ENCODE measurements at places on chromosomes 2 and 18. TPM values are rescaled to one million over a fixed set of nuclear protein-coding genes. Genes with fewer than 3 reads are reported as not detected.

The AMMECR1L gene
- 11.2 TPM for total RNA-seq

The SLC5A7 gene
- not detected for total RNA-seq

The TSGA10 gene
- 1.1 TPM for total RNA-seq

The CNDP1 gene
- total RNA-seq: not detected

The INPP5D gene
- 1.7 TPM for total RNA-seq

The GBX2 gene
- total RNA-seq: 24.4 TPM

The DSG1 gene
- total RNA-seq: not detected

The COL3A1 gene
- total RNA-seq: not detected

The ST8SIA3 gene
- total RNA-seq: 1.5 TPM

The EGR4 gene
- total RNA-seq: 0.04 TPM

The ZEB2 gene
- 4.9 TPM for total RNA-seq

The SPDYA gene
- 0.28 TPM for total RNA-seq

The RIT2 gene
- total RNA-seq: 0.26 TPM

The BMP10 gene
- not detected for total RNA-seq

DNA sequence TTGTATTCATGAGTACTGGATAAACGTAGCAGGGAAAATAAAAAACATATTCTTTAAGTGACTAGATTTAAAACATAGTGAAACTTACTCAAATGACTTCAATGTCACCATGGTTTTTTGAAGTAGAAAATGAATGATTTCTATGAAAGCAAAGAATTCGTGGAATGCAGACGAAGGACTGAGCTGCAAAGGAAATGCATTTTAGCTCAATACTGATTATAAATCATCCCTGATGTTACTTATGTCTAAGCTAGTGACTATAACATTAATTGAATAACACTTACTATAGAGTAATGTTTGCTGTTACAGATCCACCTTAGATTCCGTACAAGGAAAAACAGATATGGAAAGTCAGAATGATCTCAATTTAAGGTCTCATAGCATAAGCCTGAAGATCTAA lies 1257.7 kb upstream of the CDH2 start:
- DNase-seq: no peak

- peak; percentile 85 for DNase-seq
Observed at GRCh38 chr2:148876202-148876594, 1.2 kb downstream of the KIF5C start.

DNA sequence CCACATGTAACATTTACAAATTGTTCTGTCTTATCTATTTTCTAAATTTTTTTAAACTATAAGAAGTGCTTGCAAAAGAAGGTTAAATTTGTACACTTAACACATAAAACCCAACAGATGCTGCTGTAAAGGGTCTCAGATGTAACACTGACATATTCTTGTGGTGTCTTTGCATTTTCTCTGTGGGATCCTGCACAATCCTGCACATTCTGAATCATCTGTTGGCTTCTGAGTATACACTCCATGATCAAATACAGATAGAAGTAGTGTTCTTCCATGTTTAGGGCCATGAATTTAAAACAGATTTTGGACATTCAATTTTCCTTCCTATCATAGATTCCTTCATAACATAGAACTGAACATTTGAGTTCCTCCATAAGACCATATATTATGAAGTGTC lies 89.0 kb downstream of the SPRED2 start:
- no peak for DNase-seq

- DNase-seq: no peak
Observed at GRCh38 chr2:26527726-26528585, 50.0 kb upstream of the OTOF start.

DNA sequence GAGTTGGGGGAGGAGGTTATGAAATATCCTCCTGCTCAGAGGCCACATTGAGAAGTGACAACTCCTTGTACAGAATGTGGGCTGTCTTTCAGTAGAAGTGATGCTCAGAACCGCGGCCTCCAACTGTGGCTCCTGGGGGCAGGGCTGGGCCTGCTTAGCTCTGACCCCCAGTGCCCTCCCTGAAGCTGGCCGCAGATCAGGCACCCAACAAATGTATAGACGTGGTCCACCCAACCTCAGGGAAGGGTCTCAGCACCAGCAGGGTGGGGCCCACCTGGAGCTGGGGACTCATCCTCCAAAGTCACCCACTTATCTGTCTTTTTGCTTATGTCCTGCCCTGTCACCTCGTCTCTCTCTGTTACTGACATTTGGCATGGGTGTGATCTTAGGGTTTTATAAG lies 11.1 kb upstream of the BIN1 start:
- DNase-seq: no peak

DNA sequence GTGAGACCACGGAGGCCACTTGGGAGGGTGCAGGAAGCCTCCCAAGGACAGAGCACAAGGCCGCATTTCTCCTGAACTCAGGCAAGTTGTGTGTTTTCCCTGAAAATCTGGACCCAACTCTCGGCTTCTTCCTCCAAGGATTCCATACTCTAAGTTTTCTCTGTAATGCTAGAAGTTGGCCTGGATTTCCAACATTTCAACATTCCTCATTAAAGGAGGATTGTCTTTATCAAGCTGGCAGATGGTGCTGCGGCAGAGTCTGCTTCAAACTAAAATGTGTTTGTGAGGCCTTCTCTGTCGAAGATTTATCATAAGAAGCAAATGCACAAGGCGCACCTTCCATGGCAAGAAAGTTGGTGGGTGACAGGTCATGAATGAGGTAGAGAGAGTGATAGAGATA lies 94.4 kb upstream of the SATB2 start:
- DNase-seq: no peak

- peak; percentile 95 for DNase-seq
Observed at GRCh38 chr2:26942543-26943295, 27.7 kb upstream of the MAPRE3 start.

GRCh38 chr2:201955702-201956141 lies 77.9 kb upstream of the FZD7 start:
- DNase-seq: no peak

DNA sequence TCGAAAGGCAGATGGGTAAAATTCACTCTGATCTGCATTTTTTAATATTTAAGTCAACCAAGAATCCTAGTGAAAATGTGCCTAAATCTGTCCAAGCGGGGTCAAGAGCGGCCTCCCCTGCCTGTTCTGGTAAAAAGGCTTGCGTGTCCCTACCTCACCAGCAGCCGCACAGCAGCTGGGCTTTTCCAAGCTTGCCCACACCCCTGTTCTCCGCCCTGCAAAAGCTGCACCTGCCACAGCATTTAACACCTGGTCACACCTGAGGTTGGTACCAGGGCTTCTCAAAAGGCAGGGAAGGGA lies 25.8 kb upstream of the TMEM182 start:
- DNase-seq: peak; percentile 48

- DNase-seq: no peak
Observed at GRCh38 chr2:190984595-190984994, 29.4 kb downstream of the STAT1 start.

DNA sequence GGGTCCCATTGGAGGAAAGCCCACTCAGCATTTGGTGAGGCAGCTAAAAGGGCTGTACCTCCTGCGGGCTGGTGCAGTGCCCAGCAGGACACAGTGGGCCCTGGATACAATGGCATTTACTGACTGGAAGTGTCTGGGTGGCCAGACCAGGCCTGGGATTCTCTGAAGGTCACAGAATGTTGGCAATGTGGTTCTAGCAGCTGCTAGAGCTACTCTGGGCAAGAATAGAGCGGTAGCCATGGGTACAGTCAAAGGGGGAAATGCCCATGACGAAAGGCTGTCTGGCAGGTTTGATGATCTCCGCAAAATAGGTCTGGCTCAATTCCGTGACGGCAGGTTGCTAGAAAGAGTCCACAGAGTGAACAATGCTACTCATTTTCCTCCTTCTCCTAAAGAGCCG lies 241.8 kb downstream of the AFF3 start:
- no peak for DNase-seq

DNA sequence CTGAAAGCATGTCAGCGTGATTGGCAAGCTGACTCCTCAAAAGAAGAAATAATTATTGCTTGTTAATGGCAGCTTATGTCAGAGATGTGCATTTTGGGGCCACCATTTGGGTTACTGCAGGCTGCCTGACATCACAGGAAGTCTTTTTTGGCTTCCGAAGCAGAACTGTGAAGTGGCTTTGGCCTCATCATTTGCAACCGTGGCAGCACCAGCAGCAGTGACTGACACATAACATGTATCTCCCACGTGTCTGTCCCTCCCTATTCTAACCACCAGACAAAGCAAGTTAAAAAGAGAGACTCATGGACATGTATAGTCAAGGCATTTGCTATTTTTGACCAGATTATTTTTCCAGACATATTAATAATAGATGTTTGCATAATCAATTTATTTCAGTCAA lies 488.7 kb upstream of the ACVR2A start:
- DNase-seq: no peak

DNA sequence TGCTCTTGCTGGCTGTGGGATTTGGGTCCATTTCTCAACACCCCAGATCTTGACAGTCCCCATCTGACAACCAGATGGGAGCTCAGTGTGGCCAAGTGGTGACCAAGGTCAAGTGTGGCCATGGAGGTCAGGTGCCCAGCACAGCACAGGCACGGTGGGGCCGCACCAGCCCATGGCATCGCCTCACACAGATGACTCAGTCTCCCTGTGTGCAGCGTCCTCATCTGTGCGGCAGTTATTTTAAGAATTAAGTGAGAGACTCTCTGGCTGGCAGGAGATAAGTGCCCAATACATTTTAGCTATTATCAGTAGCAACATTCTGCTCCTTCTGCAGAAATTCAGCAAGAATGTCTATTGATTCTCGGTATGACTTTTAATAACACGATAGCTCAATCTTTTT lies 167.2 kb downstream of the DDX1 start:
- DNase-seq: no peak

- DNase-seq: no peak
Observed at GRCh38 chr18:56593906-56594305, 44.5 kb downstream of the TXNL1 start.

DNA sequence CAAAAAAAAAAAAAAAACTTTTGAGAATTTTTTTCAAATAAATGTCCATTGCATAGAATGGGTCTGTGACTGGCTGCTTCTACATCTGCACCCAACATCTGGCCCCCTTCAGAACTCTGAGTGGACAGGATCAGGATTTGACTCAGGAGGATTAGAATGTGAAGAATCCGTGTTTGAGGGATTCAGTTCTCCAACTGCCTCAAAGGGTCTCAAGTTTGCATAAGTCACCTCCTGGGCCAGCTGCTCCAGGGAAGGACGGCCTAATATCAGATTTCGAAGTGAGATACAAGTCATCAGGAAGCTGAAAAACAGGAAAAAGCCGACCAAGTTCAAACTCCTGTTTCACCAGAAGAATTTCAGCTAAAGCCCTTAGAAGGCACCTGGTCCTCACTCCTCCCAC lies 10.9 kb downstream of the MAT2A start:
- no peak for DNase-seq

DNA sequence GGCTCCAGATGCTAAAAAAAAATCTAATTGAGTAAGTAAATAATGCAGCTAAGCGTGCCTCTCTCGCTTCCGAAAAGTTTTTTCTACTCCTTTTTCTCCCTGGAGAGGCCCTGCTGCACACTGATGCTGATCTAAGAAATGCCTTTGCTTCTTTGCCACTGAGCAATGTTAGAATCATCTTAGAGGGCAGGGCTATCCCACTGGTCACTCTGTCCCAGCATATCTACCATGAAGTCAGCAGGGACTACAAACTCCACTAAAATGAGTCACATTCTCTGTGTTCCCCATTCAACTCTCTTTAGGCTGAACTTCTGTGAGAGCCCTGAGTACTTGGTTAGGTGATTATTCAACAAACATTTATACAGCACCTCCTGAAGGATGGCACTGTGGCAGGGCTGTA lies 127.6 kb upstream of the LYPD1 start:
- no peak for DNase-seq

GRCh38 chr2:204722691-204723090 lies 177.4 kb downstream of the PARD3B start:
- DNase-seq: no peak

DNA sequence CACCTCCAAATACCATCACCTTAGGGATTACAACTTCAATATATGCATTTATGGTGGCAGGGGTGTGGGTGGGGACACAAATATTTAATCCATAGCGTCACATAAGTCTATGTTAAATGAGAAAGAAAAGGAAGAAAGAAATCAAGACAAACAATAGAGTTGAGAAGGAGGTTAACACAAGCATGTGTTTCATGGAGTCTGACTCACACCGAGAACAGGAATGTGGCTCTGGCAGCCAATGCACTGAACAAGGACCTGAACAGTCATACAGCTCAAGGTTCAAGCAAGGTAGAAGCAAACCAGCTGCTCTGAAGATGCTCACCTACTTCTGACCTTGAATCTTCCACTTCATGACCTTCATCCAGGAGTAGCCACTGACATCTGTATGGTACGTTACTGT lies 36.2 kb upstream of the LPIN1 start:
- DNase-seq: no peak

DNA sequence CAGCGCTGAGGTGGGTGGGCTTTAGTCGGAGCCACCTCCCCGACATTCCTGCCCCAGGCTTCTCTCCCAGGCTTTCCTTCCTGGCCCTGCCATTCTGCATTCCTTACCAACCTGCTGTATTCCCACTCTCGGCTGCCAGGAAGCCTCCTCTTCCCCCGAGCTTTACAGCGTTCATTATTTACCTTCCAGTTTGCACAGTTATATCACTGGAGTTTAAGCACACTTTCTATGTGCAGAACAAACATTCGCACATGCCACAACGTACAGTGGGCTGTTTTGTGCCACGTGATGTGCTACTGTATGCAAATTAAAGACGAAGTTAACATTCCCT lies 246.3 kb downstream of the SOX11 start:
- DNase-seq: peak; percentile 56

DNA sequence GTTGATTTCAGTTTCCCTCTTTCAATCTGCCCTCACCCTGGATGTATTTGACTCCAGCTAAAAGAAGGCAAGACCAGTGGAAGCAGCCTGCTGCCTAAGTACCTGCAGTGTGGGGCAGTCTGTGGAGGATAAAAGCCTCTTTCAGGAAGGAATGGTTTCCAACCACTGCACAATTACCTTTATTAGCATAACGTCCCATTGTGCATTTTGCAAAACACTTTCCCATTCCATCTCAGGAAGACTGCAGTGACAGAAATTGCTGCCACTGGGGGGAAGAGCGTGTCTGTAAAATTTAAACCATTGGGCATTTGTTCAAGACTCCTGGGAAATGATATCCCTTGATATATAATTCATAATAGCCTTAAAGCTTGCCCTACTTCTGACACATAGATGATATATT lies 26.2 kb downstream of the CYRIA start:
- DNase-seq: no peak

GRCh38 chr2:169637620-169638019 lies 53.5 kb downstream of the PPIG start:
- DNase-seq: no peak

GRCh38 chr18:54742659-54743604 lies 85.3 kb upstream of the RAB27B start:
- no peak for DNase-seq

GRCh38 chr2:35298493-35298892 lies 1057.1 kb upstream of the CRIM1 start:
- DNase-seq: no peak

DNA sequence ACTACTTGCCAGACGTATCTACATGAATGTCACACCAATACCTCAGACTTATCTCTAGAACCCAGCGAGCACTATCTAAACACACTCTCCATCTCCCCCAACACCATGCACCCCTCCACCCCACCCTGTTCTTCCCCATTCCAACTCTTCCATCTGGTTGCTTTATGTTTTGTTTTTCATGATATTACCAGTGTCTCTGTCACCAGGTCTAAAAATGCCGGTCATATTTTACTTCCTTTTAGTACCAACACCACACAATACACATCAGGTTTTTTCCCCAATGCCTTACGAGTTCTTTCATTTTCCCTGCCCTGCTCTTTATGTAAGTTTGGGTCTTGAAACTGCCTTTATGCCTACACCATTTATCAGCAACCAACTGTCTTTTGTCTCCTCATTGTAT lies 10.2 kb upstream of the ITGA4 start:
- DNase-seq: no peak
